Upper lobe of right lung (tissue), 1 donor: ENCODE measurements at places on chromosomes 4 and X. TPM values are rescaled to one million over a fixed set of nuclear protein-coding genes. Genes with fewer than 3 reads are reported as not detected.

Gene PABPC1L2B
- total RNA-seq: not detected

GRCh38 chrX:23854122-23854521, 53.6 kb downstream of the APOO start:
- H3K36me3 ChIP-seq: no peaks in the 10 kb centered on the region
- no peak overlapping the region for H3K4me3 ChIP-seq
- no peak for DNase-seq
- H3K27me3 ChIP-seq: no peaks in the 10 kb centered on the region

Gene SATL1
- not detected for total RNA-seq

Gene F11
- total RNA-seq: 24.7 TPM

DNA sequence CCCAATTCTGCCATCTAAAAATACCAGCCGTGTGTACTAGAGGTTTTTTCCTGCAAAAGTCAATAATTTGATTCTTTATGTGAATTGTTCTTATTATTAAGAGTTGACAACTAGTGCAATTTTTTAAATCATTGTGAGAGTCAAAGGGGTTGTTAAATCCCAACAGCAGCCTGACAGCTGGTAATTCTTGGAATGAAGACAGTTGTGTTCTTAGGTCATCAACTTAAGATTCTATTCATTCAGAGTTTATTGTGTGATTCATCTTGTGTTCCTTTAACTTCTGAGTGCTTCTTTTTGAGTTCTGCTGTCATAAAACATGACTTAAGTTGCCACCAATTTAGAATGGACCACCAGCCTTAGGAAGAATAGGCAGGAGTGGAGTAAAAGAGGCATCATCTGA, 329.0 kb downstream of the NAF1 start:
- H3K4me3 ChIP-seq: no peak overlapping the region
- no peaks in the 10 kb centered on the region for H3K4me1 ChIP-seq
- no peaks in the 10 kb centered on the region for H3K27me3 ChIP-seq
- H3K36me3 ChIP-seq: no peaks in the 10 kb centered on the region
- no peak overlapping the region for H3K27ac ChIP-seq

Gene CCDC110
- total RNA-seq: 0.75 TPM
